CD4-positive, alpha-beta T cell treated with Interferon alpha-2 for 1 hour (primary cell): ENCODE measurements at places on chromosomes 16 and 17.

DNA sequence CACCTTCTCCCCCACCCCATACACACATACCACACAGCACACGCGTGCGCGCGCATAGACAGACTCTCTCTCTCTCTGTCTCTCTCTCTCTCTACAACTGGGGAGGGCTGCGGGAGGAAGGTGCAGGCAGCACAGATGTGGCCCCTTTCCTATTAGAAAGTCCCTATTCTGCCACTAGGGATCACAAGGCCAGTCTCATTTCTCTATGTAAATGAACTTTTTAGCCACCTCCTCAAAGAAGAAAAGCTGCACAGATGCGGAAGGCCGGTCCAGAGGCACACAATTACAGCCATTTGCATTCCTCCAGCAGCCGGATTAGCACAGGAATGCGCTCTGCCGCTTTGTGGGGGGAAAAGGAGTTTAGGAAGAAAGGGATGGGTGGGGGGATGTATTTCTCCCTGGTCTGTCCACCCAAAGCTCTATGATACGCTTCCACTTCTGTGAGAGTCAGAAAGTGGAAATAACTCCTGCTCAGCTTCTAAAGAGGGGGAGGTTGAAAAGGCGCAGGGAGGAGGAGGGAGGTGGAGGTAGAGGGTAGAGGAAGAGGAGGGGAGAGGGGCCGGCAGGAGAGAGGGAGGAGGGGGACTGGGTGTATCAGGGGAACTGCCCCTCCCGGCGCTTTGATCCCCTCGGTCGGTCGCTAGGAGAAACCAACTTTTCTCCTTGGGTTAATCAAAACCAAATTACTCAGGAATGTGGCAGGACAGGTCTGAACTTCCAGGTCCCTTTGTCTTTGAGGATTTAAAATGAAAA is 11.7 kb downstream of the ZFHX3 start:
- no peak for DNase-seq

DNA sequence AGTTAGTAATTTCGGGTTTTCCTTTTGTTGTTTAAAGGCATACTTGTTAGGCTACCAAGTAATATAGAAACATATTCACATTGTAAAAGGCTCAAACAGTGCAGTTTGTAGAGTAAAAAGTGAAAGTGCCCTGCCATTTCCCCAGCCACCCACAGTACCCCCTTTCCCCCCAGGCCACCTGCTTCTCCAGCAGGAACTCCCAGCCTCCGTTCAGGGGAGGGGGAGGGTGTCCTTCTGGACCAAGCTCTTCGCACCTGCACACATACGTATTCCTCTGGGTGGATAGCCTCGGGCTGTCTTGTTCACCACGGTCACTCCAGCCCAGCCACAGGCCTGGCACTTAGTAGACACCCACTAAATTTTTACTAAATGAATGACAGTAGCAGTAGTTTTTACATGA is 144.5 kb downstream of the CLEC16A start:
- DNase-seq = no peak

DNA sequence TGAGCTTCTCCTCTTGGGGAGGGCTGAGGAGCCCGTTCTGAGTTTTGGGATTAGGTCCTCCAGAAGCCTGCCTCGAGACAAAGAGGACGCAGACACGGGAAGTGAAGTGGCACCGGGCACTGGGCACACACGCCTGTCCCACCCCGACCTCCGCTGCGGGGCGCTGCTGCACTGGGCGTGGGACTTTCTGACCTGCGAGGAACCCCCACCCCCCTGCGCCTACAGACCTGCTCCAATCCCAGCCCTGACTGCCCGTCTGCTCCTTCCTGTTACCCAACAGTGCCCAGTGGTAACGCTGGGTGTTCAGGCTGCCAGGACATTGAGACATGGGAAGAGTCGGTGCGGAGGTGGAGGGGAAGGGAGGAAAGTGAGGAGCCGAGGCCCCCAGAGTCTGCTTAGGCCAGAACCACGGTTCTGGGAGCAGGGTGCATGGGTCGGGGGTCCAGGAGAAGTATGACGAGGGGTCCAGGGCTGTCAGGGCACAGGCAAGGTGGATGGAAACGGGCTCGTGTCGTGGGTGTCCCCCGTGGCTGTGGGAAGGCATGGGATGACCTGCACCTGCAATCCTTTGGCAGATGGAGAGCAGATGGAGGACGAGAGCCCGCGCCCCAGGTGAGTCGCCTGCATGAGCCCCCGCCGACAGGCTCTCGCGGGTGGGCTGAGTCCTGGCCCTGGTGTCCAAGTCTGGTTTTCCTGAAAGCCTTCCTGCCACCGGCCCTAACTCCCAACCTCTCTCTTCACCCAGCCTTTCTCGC is 112.0 kb upstream of the CREBBP start:
- DNase-seq = no peak

GRCh38 chr16:82016964-82017363 is 5.7 kb upstream of the SDR42E1 start:
- no peak for DNase-seq

- DNase-seq = no peak
These were observed 47.1 kb downstream of the TVP23C start for GRCh38 chr17:15516150-15516549.

DNA sequence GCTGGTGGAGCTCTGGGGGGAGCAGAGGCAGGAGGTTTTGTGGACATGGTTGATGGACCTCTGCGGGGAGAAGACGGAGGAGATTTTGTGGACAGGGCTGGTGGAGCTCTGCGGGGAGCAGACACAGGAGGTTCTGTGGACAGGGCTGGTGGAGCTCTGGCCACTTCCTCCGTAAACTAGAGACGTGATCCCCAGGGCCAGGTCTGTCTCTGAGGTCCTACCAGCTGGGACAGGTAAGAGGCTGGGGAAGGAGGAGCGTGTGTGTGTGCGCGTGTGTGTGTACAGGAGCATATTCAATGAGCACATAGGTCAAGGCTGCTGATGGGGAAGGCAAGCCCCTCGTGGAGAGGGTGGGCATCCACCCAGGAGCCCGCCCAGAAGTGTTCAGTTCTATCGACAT is 20.6 kb downstream of the RPH3AL start:
- no peak for DNase-seq

GRCh38 chr16:67216612-67217490 is 10.1 kb upstream of the TMEM208 start:
- no peak for DNase-seq

DNA sequence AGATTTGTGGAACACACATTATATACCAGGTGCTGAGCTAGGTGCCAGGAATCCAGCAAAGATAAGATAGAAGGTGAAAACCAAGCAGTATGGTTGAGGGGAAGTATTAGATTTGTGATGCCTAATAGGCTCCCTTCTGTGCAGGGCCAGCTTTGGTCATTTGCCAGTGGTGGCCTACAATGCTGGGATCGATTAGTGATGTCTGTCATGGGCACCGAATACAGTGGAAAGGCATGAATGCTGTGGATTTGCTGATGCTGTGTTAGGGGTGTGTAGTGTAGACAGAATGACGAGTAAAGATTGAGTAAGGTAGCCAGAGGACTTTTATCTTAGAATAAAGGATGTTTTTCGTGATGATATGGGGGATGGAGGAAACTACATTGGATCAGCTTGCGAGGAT is 48.9 kb downstream of the SNX29 start:
- no peak for DNase-seq
